ENCODE measurements at places on chromosomes 5 and 9.

GRCh38 chr5:160272264-160272663 is 40.1 kb downstream of the CCNJL start:
- DNase-seq = no peak

GRCh38 chr5:137305971-137306602 is 193.0 kb downstream of the SPOCK1 start:
- DNase-seq = no peak

DNA sequence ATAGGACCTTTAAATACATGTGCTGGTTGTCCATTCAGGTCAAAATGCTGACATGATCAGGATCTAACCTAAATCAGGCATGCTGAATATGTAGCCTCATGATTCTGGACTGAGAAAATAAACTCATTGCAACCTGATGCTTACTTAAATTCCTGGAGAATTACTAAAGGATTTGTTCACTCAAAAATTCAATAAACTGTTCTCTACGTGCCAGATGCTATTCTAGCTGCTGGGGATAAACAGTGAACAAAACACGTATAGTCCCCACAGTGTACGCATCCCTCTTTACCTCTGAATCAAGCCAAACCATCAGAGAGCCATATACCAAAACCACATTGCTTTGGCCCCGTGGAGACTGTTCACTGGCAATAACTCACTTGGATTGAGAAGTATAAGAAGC is 6.1 kb downstream of the SCAI start:
- no peak for DNase-seq

DNA sequence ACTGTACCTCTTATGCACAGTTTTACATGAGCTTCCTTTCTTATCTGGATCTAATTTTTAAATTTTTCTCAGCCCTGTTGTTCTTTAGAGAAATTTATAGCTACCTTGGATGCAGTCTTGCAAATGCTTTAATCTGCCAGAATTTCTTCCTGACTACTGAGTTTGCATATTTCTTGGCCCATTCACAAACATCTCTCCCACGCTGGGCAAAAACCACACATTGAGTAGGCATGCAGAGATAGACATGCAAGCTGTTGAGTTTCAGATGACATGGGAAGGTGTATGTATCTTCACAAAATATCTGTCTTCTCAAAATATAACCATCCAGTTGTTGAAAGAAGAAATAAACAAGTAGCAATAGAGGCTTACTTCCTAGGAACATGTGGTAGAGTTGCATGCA is 101.2 kb downstream of the PARP8 start:
- DNase-seq = no peak

DNA sequence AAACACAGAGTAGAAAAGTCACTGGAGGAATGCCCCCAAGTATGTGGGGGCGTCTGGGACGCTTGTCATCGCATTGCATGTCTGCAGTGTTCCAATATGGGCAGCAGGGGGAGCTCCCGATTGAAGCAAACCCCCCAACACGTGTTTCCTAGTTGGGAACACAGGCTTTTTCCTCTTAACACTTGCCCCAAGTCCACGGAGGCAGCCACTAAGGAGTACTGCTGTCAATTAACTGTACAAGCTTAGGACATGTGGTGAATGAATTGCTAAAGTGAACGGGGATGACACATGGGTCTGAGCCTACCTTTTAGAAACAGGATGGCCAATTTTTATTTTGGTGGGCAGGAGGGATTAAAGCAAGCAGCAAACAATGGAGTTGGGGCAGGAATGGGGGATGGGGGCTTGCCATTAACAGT is 2.2 kb downstream of the GABRB2 start:
- DNase-seq = no peak
